ENCODE measurements at places on chromosomes 6 and 20. TPM values are rescaled to one million over a fixed set of nuclear protein-coding genes. Genes with fewer than 3 reads are reported as not detected.

Gene ALDH8A1
- not detected for total RNA-seq

Gene PLEKHG1
- total RNA-seq = 32.2 TPM

Gene PLTP
- total RNA-seq = 10.6 TPM

Gene XKR7
- total RNA-seq = not detected

Gene TTLL9
- total RNA-seq = not detected

Gene TMEM217
- total RNA-seq = 4.3 TPM

Gene JAG1
- total RNA-seq = 98.8 TPM

Gene SEL1L2
- not detected for total RNA-seq

Gene LAMA5
- 68.2 TPM for total RNA-seq

Gene HEY2
- 15.3 TPM for total RNA-seq

Gene ASIP
- not detected for total RNA-seq

Gene ANKRD6
- 4.9 TPM for total RNA-seq

Gene CENPQ
- 6.5 TPM for total RNA-seq

Gene EYS
- 0.32 TPM for total RNA-seq

Gene KCNG1
- 3.2 TPM for total RNA-seq

Gene NR2E1
- total RNA-seq = not detected

Gene C6orf58
- not detected for total RNA-seq

Gene RUNX2
- not detected for total RNA-seq

Gene TRIM15
- not detected for total RNA-seq

Gene PERP
- 11.4 TPM for total RNA-seq

Gene NRSN1
- total RNA-seq = not detected

Gene PSMB9
- 89.1 TPM for total RNA-seq

Gene PPIL6
- 2.3 TPM for total RNA-seq

Gene C4B
- total RNA-seq = 1.1 TPM

Gene CHRNA4
- total RNA-seq = not detected

Gene SPTLC3
- under 0.01 TPM for total RNA-seq

Gene ERVFRD-1
- total RNA-seq = not detected

Gene FAM162B
- total RNA-seq = 0.30 TPM

Gene NFATC2
- total RNA-seq = 0.65 TPM

Gene ISM1
- total RNA-seq = not detected

Gene CALHM6
- total RNA-seq = not detected

Gene CCN6
- not detected for total RNA-seq

Gene TGM3
- total RNA-seq = not detected

Gene PPP1R3G
- total RNA-seq = 0.32 TPM

Gene PDE10A
- 10.4 TPM for total RNA-seq

Gene EEF1A2
- 3.6 TPM for total RNA-seq

Measured in epithelial cell of umbilical artery (primary cell).